ENCODE measurements at places on chromosomes 7 and 10.
A peak's percentile ranks its signal among the peaks of the same experiment; 100 is the strongest.

DNA sequence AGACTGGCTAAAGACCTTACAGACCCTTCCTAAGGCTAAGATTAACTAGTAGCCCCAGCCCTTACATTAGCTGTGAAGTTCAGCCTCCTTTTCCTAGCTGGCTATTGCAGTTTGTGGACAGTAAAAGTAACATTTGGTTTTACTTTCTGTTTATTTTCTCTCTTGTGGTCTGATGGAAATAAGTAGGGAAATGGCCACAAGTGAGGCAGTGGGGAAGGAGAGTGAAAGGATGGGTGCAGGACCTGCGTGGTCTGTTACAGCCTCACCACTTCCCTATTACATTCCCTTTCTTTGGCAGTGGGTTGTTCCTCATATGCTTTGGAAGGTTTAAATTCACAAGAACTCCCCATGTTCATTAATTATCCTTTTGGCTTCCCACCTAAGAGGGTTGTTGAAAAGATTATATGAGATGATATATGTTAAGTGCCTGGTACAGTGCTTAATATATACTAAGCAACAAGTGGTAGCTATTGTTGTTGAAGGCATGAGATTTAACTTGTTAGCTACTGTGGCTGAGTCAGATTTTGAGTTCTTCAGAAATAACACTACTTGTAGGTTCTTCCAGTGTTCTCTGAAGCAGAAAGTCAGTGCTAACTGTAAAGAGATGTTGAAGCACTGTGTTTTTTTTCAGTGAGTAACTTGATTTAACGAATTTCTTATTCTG, 181.7 kb downstream of the ST7 start:
- DNase-seq, result peak; percentile 44

DNA sequence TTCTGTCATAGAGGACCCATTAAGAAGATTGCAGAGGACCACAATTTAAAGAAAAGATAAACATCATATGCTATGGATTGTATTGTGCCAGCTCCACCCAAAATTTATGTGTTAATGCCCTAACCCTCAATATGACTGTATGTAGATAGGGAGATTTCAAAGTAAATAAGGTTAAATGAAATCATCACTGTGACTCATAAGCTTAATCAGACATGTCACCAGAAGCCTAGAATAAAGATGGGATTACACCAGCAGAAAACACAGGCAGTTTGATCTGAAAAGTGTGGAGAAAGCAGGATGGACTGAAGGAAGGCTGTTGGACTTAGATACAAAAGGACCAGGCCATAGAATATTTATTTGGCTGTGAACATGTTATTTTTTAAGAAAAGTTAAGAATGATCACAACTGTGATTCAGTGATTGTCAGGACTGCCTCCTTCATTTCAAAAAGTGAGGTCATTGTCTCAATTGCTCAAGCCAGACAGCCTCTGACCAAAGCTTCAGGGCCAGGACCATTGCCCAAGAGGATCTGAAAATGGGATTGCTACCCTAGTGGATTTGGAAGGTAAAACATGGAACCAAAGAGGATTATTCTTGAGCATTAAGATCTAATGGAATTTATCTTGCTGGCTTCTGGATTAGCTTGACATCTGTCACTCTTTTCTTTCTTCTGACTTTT, 270.8 kb upstream of the POM121L12 start:
- no peak for DNase-seq

DNA sequence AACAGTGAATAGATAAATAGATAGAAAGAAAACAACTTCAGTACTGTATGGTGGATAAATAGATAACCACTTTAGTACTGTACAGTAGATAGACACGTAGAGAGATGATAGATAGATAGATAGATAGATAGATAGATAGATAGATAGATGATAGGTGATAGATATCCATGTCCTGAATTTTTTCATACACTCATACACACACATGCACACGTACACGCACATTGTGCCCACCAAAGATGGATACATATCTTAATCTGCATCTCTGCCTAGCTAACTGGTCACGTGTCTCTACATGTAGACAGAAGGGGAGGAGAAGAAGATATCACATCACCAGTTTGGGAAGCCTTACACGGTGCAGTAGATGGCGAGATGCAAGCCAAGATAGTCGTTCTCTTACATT, 99.2 kb downstream of the ARID5B start:
- DNase-seq, result no peak

DNA sequence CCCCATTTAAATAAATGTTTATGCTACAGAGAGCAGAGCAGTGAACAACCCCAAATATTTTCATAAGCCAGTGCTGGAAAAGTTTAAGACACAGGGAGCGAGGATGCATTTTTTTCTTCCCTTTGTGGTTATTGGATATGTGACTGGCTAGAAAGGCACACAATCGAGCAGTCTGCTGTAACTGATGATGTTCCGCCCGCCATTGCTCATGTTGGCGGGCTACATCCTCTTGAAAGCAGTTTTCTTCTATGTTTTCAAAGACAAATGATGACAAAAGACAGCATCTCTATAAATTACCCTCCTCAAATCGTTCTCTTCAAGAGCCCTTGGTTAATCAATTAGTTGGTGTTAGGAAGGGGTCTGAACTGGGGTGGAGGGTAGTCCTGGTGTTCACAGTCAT, 269.8 kb downstream of the SKAP2 start:
- no peak for DNase-seq

DNA sequence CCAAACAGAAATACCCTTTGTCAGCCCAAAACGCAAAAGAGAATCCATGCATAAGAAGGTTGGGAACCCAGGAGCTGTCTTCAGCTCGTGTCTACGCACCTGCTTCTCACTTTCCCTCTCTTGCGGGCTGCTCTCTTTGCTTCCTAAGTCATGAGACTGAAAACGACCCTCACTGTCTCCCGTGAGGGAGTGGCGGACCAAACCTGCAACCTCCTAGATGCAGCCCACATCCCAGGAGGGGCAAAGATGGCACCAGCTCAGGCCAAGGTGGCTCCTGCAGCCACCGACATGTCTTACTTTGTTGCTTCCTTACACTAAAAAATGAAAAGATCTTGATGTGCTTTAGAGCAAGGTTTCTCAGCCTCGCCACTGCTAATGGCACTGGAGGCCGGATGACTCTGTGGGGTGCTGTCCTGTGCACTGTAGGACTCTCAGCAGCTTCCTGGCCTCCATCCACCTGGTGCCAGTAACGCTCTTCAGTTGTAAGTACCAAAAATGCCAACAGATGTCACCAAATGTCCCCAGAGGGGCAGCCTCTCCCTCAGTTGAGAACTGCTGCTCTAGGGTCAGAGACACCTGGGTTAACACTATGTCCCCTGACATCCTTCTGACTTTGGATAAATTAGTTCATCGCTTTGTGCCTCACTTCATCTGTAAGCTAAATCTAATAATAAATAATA, 179.8 kb upstream of the PFKP start:
- no peak for DNase-seq

DNA sequence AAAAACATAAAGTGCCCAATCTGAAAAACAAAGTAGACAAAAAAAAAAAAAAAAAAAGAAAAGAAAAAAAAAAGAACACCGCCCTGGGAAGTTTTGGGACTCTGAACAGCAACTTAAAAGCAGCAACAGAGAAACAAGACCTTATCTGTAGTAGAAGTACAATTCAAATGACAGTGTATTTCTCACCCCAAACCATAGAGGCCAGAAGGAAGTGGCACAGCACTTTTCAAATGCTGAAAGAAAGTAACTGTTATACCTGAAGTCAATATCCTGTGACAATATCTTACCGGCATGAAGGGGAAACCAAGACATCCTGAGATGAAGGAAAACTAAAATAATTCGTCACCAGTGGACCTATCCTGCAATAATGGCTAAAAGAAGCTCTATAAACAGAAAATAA, 112.1 kb downstream of the DNAJC1 start:
- DNase-seq, result no peak

DNA sequence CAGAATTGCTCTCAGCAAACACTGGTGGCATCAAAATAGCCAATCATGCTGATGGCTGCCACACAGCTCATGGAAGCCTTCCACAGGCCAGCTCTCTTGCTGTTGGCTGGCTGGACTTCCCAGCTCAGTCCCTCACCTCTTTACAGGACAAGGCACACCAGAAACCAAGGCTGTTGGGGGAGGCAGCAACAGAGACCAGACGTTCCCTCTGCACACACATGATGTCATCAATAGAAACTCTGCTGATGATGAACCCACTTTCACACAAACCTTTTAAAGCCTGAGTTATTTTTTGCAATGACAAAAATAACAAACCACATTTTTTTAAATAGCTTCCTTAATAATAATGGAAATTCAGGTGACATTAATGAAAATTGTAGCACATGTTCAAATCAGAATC, 300.9 kb upstream of the C7orf33 start:
- DNase-seq, result no peak

DNA sequence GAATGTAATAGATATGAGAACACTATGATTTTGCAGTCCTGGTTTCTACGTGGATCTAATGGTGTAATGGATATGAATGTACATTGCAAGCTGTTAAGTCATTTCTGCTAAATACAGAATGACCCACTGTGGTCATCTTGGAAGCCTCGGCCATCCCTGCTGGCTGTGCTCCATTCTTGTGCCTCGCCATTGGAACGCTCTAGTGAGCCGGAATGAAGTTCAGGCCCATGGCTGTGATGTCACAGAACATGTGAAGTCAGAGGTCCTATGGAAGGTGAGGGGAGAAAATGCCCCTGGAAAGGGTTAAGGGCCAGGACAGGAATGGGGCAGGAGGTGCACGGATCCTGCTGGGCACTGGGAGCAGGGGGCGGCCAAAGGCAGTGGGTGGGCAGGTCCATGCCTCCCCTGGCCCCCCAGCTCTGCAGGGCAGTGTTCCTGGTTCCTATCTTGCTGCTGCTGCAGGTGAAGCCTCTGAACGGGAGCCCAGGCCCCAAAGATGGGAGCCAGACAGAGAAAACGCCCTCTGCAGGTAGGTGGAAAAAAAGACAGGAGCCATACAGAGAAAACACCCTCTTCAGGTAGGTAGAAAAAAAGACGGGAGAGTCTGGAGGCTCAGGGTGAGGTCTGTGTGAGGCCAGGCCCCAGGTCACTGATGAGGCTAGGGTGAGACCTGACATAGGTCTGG, at the start of gene LLCFC1:
Gene LLCFC1, plus strand, starts transcription at position 259 of the 685 bp plus-strand sequence. Its CDS starts 138 bp downstream, at position 397.
- no peak for DNase-seq

DNA sequence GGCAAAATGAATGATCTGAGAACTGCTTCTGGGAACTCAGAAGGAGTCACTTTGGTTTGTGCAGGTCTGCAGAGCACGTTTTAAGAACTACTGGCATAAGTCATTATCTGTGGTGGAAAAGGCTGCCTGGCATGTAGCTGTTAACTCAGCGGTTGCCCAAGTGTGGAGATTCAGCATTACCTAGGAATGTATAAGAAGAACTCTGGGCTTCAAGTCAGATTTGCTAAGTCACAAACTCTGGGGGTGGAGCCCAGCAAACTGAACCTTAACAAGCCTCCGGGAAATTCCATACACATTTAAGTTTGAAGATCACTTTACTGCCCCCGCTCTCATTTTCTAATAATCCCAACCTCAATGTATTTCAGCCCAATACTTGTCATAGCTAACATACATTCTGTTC, 31.1 kb downstream of the PLXDC2 start:
- peak; percentile 74 for DNase-seq

- no peak for DNase-seq
These were observed 1.8 kb upstream of the CSGALNACT2 start for GRCh38 chr10:43136432-43136831.

GRCh38 chr7:123305840-123306375, 106.1 kb upstream of the SLC13A1 start:
- DNase-seq, result peak; percentile 29

All from choroid plexus epithelial cell (primary cell).